ENCODE measurements at places on chromosomes 16 and 17.

GRCh38 chr17:49894761-49895160 lies 46.9 kb upstream of the TAC4 start:
- no peak for DNase-seq

DNA sequence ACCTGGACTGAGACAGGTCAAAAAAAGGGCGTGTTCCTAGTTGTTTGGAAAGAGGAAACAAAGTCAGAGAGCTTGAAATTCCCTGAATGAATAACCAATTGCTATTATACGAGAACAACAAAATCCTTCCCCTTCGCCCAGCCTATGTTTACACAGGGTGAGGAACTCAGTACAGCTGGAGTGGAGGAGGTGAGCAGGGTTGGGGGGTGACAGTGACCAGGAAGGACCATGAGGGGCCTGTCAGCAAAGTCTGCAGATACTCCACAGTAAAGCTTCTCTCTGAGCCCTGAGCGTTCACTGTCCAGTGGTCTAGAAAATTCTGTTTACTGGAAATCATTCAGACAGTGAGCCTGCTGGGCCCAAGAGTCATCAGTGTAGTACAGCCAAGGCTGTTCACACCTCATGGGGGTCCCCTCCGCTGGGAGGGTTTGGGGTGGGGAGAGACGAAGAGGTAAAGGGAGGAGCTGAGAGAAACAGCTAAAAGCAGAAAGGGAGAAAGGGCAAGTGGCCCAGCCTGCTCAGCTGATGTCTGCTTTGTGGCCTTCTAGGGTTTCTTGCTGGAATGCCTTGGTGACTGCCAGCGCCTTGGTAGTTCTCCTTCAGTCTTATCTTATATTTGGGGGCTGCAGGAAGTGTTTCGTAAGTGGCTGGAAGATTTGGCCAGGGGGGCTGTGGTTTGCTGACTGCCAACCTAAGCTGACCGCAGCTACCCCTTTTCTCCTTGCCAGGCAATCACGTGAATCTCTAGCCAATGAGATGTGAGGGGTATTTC lies 5.7 kb downstream of the DUSP3 start:
- no peak for DNase-seq

GRCh38 chr17:73184136-73184993 lies 8.5 kb upstream of the COG1 start:
- no peak for DNase-seq

DNA sequence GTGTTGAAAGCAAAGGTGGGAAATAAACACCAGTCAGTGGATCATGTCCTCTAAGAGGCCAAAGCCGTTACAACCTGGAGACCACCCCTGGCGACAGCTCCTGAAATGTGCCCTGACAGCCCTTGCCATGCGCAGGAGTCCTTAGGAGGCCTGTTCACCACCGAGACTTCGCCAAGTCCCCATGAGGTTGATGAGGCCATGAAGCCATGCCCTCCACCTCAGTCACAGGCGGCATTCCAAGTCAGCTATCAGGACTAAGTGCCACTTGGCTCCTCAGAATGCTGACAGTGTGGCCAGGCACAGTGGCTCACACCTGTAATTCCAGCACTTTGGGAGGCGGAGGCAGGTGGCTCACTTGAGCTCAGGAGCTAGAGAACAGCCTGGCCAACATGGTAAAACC lies 27.1 kb downstream of the ADAM11 start:
- no peak for DNase-seq

GRCh38 chr17:73968680-73969079 lies 234.8 kb upstream of the RPL38 start:
- no peak for DNase-seq

- DNase-seq: no peak
These were observed 17.7 kb upstream of the TANC2 start for GRCh38 chr17:62948370-62948769.

DNA sequence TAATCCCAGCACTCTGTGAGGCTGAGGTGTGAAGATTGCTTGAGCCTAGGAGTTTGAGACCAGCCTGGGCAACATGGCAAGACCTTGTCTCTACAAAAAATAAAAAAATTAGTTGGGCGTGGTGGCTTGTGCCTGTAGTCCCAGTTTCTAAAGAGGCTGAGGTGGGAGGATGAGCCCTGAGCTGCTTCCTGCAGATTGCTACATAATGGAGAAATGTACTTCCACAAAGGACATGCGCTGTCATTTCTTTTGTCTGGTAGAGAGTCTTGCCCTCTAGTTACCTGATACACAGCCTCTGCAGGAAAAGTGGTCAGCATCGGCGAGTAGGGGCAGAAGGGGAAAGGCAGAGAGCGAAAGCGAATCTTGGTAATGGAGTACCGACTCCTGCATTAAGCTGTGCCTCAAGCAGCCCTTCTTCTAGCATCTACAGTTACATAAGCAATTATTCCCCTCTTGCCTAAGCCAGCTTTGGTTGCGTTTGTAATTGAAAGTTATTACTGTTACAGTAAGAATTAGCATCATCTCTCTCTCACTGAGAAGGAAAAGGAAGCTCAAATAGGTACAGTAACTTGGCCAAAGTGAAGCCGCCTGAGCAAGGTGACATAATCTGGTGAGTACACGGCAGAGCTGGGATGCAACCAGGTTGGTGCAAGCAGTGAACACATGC lies 18.5 kb upstream of the GGA2 start:
- DNase-seq: no peak

DNA sequence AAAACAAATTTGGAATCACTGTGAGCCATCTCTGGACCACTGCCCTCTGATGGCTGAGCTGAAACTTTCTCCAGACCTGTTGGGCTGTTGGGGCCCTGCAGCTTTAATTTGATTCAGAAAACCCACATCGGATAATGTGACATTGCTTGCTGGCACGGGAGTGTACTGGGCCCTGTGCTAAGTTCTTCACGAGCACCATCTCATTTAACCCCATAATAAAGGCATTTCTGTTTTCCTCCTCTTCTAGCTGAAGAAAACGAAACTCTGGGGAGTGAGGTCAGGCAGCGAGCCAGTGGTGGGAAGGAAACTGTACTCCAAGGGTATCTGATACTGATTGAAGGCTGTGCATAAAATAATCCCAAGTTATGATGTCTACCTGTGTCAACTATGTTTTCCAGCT lies 34.5 kb upstream of the TNRC6A start:
- DNase-seq: no peak
